ENCODE measurements at places on chromosomes 1 and 21.

DNA sequence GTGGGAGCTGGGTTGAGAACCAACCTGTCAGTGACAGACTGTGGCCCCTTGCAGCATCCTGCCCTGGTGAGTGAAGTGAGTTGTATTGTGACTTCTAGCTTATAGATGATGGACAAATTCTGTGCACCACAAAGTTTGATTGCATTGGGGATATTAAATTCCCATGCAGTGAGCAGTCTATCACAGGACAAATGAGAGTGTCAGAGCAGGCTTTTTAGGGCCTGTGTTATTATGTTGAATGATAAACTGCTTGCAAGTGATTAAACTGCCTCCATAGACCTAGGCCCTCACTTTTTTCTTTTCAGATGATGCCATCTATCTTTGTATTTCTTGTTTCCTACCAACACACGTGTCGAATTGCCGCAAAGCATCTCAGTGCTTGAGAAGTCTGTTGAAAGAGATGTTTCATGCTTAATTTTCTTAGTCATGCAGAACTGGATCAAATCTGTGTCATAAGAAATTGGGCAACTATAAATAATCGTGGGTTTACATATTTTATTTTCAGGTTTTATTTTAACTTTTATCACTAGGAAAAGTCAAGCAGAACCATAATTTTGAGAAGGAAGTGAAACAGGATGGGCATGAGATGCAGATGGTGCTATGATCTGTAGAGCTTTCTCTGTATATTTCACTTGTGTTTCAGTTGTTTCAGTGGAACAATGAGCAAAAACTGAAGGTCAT lies 199.2 kb downstream of the S1PR1 start:
- no peak for DNase-seq

GRCh38 chr1:211620097-211620496 lies 41.1 kb upstream of the SLC30A1 start:
- no peak for DNase-seq

DNA sequence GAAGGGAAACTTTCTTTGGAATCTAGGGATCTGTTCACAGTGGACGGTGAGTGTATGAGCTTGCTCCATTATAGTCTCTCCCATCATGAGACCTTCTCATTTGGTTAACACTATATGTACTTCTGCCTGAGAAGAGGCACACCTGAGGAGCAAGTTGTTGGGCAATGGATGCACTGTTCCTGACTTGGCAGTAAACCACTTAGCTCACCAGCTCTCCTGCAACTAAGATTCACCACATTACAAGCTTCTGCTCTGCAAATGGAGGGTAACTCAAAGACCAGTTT lies 10.2 kb downstream of the MACF1 start:
- no peak for DNase-seq

- peak; percentile 88 for DNase-seq
Measured at GRCh38 chr1:201530741-201531531, 8.0 kb upstream of the NAV1 start.

DNA sequence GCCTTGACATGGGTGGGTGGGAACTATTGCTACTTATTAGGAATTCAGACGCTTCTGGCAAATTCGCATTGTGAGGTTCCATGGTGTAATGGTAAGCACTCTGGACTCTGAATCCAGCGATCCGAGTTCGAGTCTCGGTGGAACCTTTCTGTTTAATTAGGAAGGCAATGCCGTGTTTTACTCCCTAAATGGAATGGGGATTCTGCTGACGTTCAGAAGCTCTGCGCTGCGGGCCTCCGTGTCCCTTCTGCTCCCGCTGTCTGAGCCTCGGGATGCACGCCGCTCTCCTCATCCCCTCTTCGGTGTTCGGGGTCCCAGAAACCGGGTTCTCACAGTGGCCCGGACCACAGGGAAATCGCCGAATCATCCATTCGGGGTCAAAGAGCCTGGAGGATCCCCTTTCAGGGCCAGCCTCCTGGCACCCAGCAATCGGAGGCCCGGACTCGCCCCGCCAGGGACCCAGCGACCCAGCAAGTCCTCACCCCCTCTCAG lies 280.3 kb downstream of the FAM72C start:
- no peak for DNase-seq

DNA sequence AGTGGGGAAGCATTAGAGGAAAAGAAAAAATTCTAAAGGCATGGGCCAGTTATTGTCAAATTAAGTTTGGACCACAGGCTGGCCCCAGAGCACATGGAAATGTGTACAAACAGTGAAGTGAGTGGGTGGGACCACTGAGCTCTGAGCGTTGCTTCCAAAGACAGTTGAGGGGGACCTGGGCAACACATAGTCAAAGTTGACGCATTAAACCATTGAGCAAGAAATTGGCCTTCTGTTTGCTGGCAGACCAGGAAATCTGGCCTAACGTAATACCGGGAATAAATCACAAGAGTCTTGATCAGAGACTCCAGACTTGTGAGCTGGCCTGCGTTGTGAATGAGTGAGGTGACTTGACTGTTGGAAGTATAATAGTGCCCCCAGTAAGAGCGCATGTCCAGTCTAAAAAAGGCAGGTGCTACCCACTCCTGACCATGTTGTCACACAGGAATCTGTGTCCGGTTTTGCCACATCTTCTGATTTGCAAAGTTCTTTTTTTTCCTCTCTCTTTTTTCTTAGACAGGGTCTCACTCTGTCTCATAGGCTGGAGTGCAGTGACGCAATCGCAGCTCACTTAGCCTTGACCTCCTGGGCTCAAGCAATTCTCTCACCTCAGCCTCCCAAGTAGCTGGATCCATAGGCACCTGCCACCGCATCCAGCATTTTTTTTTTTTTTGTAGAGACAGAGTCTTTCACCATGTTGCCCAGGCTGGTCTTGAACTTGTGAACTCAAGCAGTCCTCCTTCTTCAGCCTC lies 10.7 kb downstream of the EPHB2 start:
- no peak for DNase-seq

- DNase-seq: peak; percentile 61
Measured at GRCh38 chr1:28104866-28105467, 16.6 kb upstream of the EYA3 start.

DNA sequence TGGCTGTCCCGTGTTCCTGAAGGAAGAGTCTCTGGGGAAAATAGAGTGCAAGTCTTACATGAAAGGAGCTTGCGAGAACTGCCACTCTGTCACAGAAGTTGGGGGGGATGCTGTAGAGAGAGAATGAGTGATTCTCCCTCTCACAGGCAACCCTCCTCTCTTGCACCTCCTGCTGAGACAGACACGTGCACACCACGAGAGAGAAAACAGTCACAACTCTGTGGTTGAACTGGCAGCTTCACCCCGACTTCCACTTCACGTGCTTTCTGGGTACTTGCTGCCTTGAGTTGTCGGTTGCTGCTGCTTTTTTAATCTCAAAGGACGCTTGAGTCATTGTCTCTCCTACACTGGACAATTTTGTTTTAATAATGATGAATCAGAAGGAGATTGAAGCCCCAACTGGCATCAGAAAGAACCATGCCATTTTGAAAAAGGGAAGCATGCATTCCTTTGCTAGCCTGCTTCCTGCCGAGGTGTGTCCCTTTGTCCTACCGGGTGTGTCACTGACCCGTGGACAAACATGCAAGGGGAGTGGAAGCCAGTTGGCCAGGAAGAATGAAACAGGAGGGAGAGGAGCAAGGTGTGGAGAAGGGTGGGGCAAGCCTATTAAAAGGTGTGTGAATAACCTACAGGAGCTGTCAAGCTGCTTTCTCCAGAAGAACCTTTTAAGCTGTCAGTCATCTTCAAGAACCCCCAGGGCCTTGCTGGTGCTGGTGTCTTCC lies 164.2 kb downstream of the CACNA1E start:
- DNase-seq: no peak

GRCh38 chr1:93296555-93297154 lies 49.1 kb upstream of the DR1 start:
- no peak for DNase-seq

DNA sequence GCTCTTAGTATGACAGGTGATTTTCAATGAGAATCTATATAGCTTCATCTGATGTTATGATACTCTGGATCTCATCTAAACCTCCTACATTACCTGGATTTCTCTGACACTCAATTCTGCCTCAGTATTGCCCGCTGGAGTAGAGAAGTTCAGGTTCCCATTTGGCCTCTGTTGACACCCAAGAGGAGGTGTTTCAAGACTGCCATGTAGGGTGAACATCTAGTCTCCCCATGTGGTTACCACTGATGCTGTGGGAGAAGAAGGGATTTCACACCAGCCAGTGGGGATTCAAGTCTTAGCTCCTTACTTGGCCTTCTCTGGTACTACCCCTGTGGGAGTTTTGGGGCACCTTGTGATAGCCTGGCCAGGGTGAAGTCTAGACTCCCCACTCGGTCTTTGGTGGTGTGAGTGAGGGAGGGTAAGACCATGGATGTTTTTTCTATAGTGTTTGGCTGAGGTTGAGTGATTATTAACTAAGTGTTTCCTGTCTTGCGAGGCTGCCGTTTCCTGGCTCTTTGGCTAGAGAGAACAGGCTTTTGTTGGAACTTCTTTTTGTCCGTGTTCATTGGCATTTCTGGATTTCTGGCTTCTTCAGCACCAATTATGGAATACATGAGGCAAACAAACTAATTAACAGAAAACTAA lies 90.7 kb downstream of the RHOU start:
- DNase-seq: no peak

GRCh38 chr1:202086579-202087350 lies 36.0 kb upstream of the GPR37L1 start:
- DNase-seq: no peak

DNA sequence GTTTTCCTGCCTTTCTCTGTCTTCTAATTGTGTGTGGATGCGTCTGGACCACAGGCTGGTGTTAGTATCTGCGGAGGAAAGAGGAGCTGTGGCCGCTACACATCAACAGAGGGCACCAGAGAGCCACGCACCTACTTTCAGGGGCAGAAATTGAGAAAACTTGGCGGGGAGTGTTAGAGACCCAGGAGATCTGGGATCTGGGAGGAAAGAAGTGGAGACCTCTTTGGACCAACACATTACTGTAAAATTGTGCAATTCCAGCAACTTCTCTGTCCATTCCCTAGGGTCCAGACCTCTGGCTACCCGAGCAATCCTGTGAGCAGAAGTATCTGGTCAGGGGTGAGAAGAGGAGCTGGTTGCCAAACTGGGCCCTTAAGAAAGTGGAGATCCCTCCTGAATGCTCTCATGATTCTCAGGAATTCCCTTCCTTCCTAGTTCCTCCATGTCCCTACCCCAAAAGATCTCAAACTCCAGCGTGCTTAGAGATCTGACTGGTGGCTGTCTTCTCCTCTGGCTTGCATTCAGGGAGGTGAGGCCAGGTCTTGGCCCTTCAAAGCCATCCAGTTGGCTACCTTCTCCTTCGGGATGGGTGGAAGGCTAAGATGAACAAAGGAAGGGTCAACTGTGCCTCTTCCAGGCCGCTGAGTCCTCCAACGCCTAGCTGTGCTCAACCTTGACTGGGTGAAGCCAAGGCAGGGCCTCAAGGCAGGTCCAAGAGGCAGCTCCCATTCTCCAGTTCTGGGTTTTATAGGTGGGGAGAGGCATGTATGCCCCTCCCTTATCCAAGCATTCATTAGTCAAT lies 1.2 kb upstream of the KIRREL1 start:
- DNase-seq: peak; percentile 74

All from fibroblast of pulmonary artery (primary cell).